ENCODE measurements at places on chromosomes 6 and 20. TPM values are rescaled to one million over a fixed set of nuclear protein-coding genes. Genes with fewer than 3 reads are reported as not detected.

Gene PI3
- not detected for polyA plus RNA-seq

Gene PMEPA1
- polyA plus RNA-seq = 22.4 TPM

Gene HSPA12B
- polyA plus RNA-seq = 14.9 TPM

Gene SLC17A2
- polyA plus RNA-seq = 0.46 TPM

Gene MICB
- polyA plus RNA-seq = 1.6 TPM

Gene HLA-DQA2
- not detected for polyA plus RNA-seq

Gene GABBR1
- 61.0 TPM for polyA plus RNA-seq

Gene C20orf204
- 0.76 TPM for polyA plus RNA-seq

Gene IP6K3
- 1.3 TPM for polyA plus RNA-seq

Gene HSPA1L
- polyA plus RNA-seq = 3.9 TPM

Gene CENPB
- polyA plus RNA-seq = 52.2 TPM

Gene THBS2
- 21.8 TPM for polyA plus RNA-seq

Gene AKAP7
- 13.9 TPM for polyA plus RNA-seq

Gene TRAPPC3L
- 0.73 TPM for polyA plus RNA-seq

Gene F13A1
- 15.9 TPM for polyA plus RNA-seq

Gene WFDC10B
- polyA plus RNA-seq = not detected

Gene CD93
- 42.6 TPM for polyA plus RNA-seq

Gene BTN1A1
- 0.31 TPM for polyA plus RNA-seq

Gene LZTS3
- 15.4 TPM for polyA plus RNA-seq

Gene BLOC1S5
- 29.7 TPM for polyA plus RNA-seq

Gene PRDM13
- polyA plus RNA-seq = not detected

Gene PACRG
- 15.2 TPM for polyA plus RNA-seq

Gene FAM162B
- 5.8 TPM for polyA plus RNA-seq

Gene RAD21L1
- not detected for polyA plus RNA-seq

Gene VGLL2
- not detected for polyA plus RNA-seq

Gene CGA
- polyA plus RNA-seq = 1.0 TPM

Gene SAMD10
- 8.5 TPM for polyA plus RNA-seq

Gene GSTA1
- 2.4 TPM for polyA plus RNA-seq

Gene NKX2-4
- polyA plus RNA-seq = not detected

Gene HEY2
- polyA plus RNA-seq = 8.8 TPM

Gene PTCRA
- polyA plus RNA-seq = 0.15 TPM

Gene PSORS1C1
- 0.29 TPM for polyA plus RNA-seq

Gene RNGTT
- polyA plus RNA-seq = 19.0 TPM

Gene SLC22A7
- 0.24 TPM for polyA plus RNA-seq

Gene TMEM74B
- polyA plus RNA-seq = 3.8 TPM

Gene POPDC3
- 0.16 TPM for polyA plus RNA-seq

Gene FAM184A
- 11.8 TPM for polyA plus RNA-seq

Gene MTFR2
- 2.2 TPM for polyA plus RNA-seq

Gene MROH8
- polyA plus RNA-seq = 5.8 TPM

Gene WFDC12
- not detected for polyA plus RNA-seq

Gene HLA-DPA1
- polyA plus RNA-seq = 18.7 TPM

Gene ARMC2
- 12.8 TPM for polyA plus RNA-seq

Gene APOM
- 139 TPM for polyA plus RNA-seq

Gene LAMA4
- polyA plus RNA-seq = 87.3 TPM

Gene GGT7
- 25.5 TPM for polyA plus RNA-seq

Gene EGFL8
- polyA plus RNA-seq = 24.6 TPM

Gene PDYN
- polyA plus RNA-seq = 0.40 TPM

Gene ADGB
- polyA plus RNA-seq = 0.34 TPM

Gene PTK6
- polyA plus RNA-seq = 1.1 TPM

Gene AHCY
- 188 TPM for polyA plus RNA-seq

Gene C4A
- polyA plus RNA-seq = 13.5 TPM

Gene TUBB1
- polyA plus RNA-seq = 1.8 TPM

Gene FUT9
- 6.7 TPM for polyA plus RNA-seq

Gene LTA
- polyA plus RNA-seq = 0.39 TPM

Gene SYCP2L
- polyA plus RNA-seq = 3.2 TPM

Gene CTCFL
- polyA plus RNA-seq = 1.4 TPM

Gene TULP1
- polyA plus RNA-seq = 2.4 TPM
